ENCODE measurements at places on chromosomes 2 and 18.

DNA sequence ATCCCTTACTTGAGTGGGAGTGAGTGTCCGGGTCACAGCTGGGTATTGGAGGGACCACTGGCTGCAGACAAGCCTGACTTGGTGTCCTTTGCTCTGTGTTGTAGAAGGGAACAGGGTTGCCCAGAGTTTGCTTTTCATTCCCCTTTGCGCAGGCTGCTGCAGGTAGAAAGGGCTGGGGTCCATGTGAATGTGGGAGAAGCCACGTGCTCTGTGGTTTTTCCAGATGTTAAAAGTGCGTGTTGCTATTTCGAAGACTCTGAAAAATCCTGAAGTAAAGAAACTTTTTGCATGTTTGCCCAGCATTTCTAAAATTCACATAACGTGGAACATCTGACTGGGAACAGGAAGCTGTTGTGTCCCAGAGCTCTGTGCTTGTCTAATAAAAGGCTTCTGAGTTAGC is 28.8 kb downstream of the GLI2 start:
- no peak for DNase-seq

DNA sequence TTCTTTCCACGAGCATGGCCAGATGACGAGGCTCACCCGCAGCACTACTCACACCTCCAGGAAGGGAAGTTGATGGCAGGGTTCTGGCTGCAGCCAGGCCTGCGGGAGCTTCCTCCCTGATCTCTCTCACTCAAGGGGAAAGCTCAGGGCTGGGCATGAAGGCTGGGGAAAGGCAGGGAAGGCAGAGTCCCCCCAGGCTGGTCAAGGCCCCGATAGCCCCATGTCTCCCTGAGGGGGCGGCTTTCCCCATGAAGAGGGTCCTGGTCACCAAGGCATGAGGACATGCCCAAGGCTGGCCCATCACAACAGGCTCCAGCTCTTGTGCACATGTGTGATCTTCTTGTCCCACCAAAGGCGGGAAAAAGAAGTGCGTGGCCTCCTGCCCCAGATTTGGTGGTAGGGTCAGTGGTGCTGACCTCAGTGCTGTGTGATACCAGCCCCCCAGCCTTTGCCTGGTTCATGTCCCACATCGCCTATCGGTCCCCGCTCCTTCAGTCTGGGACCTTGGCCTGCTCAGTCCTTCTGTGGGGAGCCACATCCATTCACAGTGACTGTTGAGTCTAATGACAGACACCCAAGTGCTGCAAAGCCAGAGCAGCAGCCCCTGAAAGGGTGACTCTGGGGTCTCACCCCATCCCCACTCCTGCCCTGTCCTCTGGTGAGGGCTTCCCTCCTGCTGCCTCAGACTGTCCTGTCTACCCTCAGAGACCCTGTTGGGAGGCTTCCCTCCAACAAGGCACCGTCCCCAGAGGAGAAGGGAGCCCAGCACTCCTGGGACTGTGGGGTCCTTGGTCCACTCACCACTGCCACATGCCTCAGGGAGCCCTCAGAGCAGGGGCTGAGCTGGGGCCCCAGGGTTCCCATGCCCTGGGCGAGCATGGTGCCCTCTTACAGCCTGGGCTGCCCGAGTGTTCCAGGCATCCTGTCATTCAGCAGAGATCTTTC is 49.8 kb upstream of the ALPP start:
- no peak for DNase-seq

GRCh38 chr2:60891180-60891579 is 9.8 kb downstream of the REL start:
- DNase-seq, result no peak

DNA sequence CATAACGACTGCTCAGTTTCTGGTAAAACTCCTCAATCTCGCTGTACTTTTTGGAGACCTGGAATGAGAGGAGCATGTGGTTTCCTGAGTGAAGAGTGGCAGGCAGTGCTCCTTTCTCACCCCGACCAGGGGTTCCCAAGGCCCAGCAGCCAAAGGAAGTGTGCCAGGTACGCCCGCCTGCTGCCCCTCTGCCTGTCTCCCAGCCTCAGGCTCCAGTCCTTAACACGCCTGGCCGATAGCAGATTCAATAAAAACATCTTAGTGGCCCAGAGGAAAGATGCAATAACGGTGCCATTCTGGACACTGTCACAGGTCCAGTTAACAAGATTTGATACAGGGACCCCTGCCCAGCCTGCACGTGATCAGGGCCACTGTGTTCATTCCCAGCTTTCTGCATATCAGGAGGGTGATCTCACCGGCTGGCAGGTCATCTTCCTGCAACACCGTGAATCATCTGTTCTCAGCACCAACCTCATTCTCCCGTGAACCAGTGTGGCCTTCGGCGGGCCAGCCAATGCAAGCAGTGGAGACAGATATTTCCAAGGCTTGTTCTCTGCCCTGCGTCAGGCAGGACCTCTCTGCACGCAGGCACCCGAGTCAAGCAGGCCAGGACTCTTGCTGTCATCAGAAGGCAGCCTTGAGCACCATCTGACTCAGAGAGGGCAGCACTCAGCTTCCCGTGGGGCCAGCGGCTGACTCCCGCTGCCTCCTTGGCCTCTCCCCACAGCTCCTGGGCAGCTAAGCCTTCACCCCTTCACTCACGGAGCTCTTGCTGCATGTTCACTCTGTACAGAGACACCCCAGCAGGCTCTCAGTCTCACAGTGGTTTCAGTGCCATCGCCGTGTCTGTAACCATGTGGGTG is 9.5 kb downstream of the HS1BP3 start:
- DNase-seq, result no peak

GRCh38 chr2:9763356-9764152 is 79.7 kb upstream of the TAF1B start:
- no peak for DNase-seq

GRCh38 chr18:46141199-46141598 is 37.0 kb downstream of the HAUS1 start:
- no peak for DNase-seq

GRCh38 chr2:63596401-63596883 is 7.7 kb downstream of the MDH1 start:
- no peak for DNase-seq

- no peak for DNase-seq
Observed at GRCh38 chr2:236229186-236229585, 35.0 kb downstream of the ASB18 start.

GRCh38 chr2:226701052-226701451 is 98.6 kb downstream of the IRS1 start:
- DNase-seq, result no peak

DNA sequence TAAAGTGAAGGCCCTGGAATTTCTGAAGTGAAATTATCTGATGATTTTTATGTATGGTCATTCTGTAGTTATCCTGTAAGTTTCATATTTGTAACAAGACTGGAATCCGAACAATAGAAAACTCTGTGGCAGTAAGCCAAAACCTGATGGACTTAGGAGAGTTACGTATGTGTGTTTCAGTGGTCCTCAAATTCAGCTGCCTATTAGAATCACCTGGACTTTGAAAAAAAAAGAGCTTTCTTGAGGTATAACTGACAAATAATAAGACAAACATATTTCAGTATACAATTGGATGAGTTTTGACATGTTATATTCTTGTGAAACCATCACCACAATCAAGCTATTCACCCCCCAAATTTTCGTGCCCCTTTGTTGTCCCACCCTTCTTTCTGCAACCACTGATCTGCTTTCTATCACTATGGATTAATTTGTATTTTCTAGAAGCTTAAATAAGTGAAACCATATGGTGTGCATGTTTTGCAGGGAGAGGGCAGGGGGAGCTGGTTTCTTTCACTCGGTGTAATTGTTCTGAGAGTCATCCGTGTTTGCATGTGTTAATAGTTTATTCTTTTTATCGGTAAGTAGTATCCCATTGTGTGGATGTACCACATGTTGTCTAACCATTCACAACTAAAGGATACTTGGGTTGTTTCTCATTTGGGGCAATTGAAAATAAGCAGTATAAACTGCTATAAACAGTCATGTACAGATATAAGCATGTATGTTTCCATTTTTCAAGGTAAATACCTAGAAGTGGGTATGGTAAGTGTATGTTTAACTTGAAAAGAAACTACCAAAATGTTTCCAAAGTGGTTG is 50.2 kb upstream of the EML4 start:
- DNase-seq, result no peak

GRCh38 chr2:112688086-112688880 is 32.5 kb upstream of the NT5DC4 start:
- DNase-seq, result no peak

- no peak for DNase-seq
Observed at GRCh38 chr2:38744399-38744780, 6.8 kb downstream of the SRSF7 start.

DNA sequence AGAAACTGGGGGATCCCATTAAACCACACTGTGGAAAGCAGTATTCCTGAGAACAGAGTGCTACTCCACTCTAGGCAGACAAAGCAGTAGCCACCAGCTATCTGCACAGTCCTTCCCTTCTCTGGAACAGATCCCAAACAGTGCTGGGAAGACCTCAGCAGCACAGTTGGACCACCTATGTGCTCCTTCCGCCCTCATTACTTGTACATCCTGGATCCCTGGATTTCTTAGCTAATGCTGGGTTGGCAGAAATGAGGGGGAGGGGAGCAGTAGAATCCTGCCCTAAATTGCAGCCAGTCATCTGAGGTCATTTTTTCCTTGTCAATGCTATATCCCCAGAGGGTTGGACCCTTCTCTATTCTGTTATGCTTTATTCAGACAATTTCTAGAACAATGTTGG is 13.8 kb upstream of the MALT1 start:
- no peak for DNase-seq

DNA sequence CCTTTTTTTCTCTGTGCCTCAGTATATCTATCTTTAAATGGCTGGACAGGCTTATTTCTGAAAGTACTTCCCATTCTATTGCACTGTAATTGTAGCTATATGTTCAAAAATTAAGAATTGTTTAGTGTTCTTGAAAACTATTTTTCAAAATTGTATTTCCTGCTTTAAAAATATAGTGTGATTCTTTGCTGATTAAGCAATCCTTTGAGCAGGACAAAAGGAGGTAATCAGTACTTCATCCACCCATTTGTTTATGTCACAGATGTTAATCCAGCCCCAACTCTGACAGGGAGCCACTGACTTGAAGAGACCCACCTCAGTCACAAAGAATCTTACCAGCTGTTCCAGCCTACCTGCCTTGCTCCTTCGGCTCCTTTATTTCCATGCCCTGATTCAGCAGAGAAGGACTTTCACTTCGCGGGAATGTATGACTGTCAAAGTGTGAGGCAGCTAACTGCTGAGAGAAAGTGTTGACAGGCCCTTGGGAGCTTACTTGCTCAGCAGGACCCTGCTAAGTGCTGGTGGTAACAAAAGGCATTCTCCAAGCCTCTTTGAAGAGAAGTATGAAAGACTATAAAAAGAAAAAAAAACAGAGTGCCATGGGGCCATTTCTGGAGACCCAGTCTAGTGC is 393.3 kb upstream of the CYRIA start:
- no peak for DNase-seq

GRCh38 chr2:22281033-22281432 is 1103.9 kb upstream of the KLHL29 start:
- DNase-seq, result no peak

- no peak for DNase-seq
Observed at GRCh38 chr2:236674238-236674637, 104.6 kb downstream of the ACKR3 start.

DNA sequence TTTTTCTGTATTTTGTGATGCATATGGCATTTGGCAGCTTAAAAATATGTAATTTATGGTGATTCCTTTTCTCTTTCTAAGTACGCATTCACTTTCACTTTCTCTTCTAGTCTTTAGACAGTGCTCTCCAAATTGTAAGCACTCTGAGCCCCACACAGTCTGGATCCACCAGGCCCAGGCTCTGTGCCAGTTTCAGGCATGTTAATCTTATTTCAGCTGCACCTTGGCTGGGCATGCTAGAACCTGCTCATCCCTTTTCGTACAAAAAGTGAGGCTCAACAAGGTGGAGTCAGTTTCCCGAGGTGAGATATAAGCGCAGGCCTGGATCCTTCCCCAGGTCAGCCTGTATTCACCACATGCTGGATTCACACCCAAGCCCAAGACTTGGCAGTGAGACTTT is 203.9 kb downstream of the MTX2 start:
- no peak for DNase-seq

DNA sequence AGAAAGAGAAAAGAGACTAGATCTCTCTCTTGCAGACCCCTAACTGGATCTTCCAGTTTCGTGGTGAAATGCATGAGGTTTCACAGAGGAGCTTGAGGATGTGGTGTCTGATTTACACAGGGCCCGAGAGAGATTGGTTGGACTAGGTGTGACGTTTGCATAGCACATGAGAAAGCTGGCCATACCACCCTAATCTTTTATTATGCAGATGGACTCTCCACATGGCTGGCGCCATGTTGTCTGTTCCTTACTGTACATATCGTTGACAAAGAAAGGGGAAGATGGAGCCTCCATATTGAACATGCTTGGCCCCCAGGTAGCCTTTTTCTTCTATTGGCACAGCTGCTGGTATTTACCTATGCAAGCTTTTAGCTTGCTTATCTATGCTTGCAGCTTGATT is 27.5 kb upstream of the PGAP1 start:
- no peak for DNase-seq

GRCh38 chr2:16038621-16039020 is 98.3 kb downstream of the MYCN start:
- no peak for DNase-seq

DNA sequence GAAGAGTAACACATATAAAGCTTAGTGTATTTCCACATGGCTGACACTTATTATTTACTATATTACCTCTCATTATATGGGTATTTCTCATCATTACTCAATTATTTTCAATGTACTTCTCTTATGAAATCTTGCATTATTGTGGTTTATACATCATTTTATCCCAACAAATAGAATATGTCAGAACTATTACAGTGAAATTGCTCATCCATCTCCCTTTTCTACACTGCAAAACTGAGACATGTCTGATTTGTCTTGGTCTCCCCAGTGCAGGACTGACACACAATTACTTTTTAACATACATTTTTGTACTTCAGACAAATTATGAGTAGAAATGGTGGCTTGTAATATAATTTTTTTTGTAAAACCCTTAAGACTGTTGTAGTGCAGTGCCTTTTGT is 600.9 kb downstream of the PLCL1 start:
- no peak for DNase-seq

DNA sequence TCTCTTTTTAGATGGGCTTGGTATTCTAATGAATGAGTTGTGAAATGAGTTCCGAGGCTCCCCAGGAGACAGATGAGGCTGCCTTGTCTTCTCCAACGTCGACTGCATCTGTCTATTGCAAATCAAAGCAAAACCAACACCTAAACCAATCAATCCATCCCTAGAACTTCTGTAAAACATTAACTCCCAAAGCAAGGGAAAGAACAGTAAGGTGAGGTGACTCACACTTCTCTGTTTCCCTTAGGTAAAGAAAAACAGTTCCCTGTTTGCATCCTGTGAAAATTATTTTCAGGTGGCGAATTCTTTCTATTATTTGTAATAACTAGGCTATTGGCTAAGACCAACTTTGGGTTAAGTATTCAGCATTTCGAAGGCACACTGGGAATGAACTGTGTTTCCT is 249.4 kb downstream of the EPHA4 start:
- DNase-seq, result no peak

DNA sequence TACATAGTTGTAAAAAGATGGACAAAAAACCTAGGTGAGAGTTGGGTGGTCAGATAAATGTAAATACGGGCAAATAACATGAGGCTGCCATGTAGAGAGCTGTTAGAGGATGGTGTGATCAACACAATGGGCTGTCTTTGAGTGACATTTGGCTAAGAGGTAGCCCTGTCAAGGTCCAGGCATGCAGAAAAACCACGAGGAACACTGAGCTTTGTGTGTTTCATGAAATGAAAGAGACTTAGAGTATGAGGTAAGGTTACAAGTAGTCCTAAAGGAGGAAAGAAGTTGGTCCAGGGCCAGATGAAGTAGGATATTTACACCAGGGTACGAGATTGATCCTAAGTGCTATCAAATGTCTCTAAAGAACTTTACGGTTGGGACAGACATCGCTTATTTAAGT is 160.9 kb downstream of the RDH14 start:
- no peak for DNase-seq

All from activated CD4-positive, CD25-positive, alpha-beta regulatory T cell treated with anti-CD3 and anti-CD28 coated beads, Interleukin-2, amount 50 U/mL, for 16 hours (primary cell).